ENCODE measurements at places on chromosomes 11 and 22. TPM values are rescaled to one million over a fixed set of nuclear protein-coding genes. Genes with fewer than 3 reads are reported as not detected.
A peak's percentile ranks its signal among the peaks of the same experiment; 100 is the strongest.

Gene TEX54
- total RNA-seq: not detected

Gene SSTR3
- total RNA-seq: 2.2 TPM

Gene BTG4
- total RNA-seq: 0.30 TPM

Gene ENTHD1
- total RNA-seq: 0.41 TPM

Gene APOL4
- total RNA-seq: 22.6 TPM

Gene JHY
- 3.2 TPM for total RNA-seq

Gene TENM4
- total RNA-seq: not detected

Gene CSTPP1
- total RNA-seq: 18.2 TPM

DNA sequence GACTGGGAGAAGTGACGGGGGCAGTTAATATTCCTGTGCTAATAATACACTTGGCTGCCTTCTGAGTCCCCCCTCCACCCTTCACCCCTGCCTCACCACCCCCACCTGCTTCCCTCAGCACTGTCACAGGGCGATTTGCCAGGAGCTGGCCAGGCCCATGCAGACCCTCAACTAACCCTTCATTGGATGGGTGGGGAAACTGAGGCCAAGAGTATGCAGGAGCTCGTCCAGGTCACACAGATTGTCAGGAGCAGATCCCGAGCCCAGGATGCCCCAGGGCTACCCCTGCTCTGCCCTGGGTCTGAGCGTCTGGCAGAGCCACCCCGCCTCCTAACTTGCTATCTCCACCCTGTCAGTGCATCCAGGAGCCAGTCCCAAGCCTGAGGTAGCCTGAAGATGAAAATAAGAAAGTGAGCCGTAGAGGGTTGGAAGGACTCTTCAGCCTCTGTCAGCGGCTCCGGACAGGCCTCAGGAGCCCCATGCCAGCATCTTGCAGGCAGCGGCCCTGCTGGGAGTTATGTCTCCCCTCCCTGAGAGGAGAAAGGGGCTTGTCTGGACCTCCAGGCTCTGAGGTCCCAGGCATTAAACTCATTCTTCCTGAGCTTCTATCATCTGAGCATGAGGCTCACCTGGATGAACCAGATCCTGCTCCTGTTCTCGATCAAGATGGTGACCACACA, 6.2 kb downstream of the TPBGL start:
- DNase-seq: peak; percentile 31

DNA sequence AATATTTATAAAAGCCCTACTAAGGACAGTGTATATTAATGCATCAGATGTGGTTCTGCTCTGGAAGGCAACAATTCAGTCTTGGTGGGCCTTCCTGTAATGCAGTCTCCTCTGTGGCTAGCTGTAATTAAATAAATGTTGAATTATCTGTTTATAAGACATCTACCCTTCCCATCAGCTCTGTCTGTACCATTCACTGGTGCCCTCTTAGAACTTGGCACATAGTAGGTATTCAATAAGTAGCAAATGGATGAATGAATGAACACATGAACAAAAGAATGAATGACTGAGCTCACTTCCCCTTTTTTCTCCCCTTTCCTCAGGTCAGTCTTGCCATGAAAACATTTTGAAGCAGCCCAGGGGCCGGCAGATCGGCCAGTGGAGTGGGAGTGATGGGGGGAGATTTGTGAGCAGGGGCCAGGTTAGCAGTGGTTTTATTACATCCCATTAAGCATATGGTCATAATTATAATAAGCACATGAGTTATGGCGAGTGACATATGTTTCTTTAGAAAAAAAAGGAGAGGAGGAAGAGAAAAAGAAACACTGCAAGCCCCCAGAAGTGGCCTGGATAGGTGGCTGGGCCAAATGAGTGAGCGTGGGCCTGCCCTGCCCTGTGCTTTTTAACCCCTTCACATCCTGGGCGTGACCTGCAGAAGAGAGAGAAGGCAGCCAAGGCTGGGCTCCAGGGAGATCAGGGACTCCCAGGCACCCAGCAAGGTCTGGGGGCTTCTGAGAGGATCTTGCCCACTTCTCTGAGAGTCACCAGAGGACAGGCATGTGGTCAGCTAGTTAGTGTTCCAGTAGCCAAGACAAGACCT, 48.6 kb upstream of the CD82 start:
- DNase-seq: no peak

DNA sequence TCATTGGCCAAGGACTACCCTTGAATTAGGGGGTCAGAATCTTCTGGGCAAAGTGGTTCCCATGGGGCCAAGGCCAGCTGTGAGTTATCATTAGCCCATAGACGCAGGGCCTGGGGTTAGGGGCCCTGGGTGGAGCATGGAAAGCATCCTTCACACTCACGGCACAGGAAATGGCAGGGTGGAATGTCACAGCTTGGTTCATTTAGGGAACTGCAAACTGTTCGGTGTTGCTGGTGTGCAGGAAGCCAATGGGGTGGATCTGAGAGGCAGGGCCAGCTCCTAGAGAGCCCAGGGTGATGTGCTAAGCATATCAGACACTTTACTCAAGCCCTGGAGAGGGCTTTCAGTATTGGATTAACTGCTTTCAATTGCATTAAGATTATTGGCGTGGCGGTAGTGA, 42.9 kb downstream of the TECTA start:
- DNase-seq: no peak

- DNase-seq: no peak
These were observed 92.3 kb downstream of the MORC2 start for GRCh38 chr22:30876221-30876751.

DNA sequence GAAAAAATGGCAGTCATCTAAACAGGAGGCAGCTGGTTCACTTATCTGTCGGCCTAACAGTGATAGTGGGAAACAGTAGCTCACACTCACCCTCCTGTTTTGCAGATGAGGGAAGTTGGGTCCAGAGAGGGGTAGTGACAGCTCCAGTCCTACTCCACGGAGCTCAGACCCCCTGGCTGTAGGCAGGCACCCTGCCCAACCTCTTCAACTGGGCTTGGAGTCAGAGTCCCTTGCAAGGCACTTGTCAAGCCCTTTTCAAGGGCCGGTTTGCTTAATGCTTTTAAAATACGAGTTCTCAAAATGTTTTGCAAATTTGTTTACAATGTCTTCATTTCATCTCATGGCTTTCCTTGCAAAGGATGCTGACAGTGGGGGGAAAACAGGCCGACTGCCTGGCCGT, 75.1 kb downstream of the BMAL1 start:
- DNase-seq: no peak

- no peak for DNase-seq
These were observed 79.5 kb downstream of the ARHGAP8 start for GRCh38 chr22:44831885-44832284.

GRCh38 chr11:69249311-69250185, 44.4 kb upstream of the MYEOV start:
- DNase-seq: no peak
